ENCODE measurements at places on chromosomes 11 and 22.

DNA sequence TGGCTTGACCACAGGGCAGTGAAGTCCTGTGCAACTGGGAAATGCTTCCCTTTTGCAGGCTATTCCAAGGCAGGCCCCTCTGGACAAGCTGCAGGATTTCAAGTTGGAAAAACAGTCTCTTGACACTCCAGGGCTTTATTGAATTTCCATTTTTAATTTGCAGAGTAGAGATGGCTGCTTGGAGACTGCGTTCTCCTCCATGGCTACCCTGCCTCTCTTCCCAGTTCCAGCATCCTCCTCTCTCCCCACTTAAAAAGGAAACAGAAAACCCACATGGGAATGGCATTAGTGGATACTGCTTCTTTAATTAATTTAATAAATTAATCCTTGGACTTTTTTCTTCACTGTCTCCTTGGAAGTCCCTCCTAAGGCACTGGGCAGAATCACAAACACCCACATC is 115.6 kb downstream of the DSCAML1 start:
- DNase-seq, result no peak

DNA sequence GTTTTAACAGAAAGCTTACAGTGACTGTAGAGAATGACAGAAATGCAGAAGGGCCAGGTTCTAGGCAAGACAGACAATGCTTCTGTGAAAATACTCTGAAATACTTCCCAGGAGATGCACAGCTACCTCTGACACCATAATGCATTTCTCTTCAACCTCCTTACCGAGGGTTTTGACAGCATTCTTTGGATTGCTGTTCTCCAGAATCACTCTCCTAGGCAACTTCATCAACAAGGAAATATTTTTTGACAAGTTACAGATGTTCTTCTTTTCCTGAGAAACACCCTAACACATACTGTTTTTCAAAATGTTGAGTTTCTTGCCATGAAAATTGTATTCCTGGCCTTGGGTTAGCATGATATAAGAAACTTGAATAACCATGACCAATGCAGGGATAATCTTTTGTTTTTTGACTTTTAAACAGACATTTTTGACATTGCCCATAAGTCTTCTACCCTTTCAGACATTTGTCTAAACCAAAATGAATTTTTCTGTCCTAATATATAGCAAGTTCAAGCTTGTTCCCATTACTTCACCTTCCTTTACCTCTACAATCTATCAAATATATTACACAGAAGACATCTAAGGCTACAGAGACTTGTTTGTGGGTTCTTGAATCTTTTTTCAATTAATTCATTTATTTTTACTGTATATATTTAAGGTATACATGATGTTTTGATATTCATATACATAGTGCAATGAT is 108.1 kb downstream of the CCDC34 start:
- DNase-seq, result no peak

DNA sequence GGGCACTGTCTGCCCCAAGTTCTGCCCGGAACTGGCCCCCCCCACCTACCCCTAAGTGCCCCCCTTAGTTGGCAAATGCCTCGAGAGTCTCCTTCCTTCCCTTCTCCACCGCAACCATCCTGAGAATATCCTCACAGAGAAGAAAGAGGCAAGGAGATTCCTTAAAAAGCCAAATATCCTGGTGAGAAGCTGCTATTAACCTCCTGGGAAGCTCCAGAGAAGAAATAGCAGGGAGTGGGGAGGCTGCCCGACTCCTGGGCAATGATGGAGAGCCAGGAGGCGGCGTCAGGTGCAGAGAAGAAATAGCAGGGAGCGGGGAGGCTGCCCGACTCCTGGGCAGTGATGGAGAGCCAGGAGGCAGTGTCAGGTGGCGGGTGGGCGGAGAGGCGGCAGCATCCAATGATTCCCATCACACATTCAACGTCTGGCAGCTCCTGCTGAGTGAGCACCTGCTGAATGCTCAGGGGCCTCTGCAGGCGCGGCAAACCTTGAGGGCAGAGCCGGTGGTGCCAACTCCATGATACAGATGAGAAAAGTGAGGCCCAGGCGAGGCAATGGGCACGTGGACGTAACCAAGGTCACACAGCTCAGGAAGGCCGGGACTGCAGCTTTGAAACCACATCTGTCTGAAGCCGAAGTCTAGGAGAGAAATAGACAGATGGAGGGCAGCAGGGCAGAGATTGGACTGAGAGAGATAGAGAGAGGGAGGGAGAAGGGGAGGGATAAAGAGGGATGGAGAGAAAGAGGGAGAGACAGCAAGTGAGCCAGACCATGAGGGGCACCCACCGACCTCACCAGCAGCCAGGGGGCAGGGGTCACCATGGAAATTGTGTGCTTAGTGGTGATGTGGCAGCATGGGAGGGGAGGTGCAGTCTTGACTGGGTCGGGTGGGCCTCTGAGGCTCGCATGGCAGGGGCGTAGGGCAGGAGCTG is 58.3 kb downstream of the CYTH4 start:
- no peak for DNase-seq

- no peak for DNase-seq
These were observed 15.4 kb downstream of the CARD10 start for GRCh38 chr22:37503850-37504249.

DNA sequence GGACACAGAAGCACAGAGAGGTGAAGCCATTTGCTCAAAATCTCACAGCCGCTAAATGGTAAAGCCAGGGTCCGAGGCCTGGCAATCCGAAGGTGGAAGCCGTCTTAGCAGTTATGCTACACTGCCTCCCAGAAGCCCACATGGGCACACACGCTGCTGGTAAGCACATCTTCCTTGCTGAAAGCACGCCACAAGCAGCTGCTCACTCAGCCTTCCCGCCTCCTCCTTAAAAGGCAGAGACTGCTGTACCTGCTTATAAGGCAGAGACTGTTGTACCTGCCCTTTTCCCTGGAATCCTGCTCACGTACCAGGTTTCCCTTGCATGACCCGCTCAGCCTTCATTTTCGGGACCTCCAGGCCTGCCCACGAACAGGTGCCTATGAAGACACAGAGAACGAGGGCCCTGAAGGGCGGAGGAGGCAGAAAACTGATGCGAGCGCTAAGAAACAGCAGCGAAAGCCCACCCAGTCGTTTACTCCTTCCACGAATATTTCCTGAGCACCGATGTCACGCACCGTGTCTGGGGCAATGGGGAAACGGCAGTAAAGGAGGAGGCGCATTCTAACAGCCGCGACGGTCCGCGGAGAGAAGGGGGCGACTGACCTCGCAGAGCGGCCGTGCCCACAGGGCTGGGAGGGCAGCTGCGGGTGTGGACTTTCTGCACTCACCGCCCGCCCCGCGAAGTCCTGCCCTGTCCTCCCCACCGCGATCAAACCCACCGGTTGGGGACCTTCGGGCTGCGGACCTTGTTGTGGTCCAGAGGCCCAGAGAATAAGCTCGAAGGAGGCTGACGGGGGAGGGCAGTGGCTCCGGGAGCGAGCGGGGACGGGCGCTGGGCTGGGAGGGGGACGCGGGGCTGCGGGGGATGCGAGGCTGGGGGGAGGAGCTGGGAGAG is 13.0 kb downstream of the SPATA19 start:
- DNase-seq, result no peak

DNA sequence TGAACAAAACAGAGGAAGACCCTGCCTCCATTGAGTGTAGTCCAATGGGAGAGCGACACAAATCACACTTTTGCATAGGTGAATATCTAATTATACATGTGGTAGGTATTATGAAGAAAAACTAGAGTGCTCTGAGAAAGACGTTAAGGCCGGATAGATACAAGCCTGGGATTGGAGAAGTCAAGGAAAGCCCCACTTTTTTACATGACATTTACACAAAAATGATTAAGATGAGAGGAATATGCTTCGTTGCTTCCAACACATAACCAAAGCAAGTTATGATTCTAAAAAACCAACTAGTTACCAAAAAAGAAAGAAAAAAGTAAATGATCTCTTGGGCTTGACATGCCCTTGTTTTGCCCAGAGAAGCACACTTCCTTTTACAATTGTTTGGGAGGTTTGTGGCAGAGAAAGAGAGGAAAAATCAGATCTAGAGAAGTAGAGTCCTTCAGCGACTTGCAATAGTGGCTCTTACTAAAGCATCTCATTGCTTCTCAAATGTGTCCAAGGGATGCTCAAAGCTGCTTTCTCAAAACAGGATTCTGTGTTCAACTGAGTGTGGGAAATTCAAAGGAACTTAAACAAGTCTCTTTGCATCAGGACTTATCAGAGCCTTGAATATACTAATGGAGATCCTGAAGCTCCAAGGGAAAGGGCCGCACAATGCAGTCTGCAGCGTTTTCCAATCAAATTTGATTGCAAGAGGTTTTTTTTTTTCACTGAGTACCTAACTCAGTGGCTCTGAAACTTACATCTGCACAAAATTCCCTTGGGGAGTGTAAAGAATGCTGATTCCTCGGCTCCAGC is 38.8 kb downstream of the FLI1 start:
- peak; percentile 47 for DNase-seq

DNA sequence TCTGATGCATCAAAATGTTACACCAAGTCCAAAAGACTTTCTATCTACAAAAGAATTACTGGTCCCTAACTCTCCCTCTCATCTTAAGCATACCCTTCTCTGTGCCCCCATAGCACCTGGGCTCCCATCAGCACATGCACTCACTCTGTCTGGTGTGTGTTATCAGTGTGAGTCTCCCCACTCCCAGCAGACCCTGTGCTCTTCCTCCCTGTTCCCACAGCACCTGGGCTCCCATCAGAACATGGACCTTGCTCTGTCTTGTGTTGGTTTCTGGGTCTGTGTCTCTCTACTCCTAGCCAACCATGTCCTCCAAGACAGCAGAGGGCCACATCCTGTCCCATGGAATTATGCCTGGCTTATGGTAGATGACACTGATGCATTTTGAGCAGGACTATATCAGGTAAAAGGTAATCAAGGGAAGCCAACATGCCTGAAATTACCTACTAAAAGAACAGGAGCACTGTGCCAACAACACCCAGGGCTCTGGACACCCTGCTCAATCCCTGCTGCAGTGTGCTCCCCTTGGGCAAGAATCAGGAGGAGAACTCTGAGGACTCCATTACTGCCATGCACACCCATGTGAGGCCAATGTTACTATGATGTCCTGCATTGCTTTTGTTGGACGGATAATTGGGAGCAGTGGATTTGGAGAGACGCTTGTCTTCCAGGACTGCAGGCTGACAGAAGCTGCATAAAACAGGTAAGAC is 34.3 kb downstream of the GAB4 start:
- DNase-seq, result no peak

DNA sequence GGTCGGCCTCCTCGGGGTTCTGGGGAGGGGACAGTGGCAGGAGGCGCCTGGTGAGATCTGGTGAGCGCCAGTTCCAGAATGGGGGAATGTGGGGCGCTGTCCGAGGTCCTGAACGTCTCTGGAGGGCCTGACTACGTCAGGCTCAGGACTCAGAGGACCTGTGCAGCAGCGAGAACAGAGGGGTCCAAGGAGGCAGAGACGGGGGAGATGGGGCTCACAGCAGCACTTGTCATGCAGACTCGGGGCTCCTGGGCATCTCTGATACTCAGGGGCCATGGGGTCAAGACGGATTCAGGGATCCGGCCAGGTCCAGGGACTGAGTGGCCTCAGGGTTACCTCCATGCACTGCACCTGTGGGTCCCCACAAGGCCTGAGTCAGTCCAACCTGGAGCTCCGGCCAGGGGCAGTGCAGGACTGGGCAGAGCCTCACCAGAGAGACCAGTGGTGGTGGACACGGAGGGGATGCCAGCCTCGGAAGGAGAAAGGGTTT is 92.2 kb downstream of the BRD1 start:
- DNase-seq, result peak; percentile 33

- DNase-seq, result no peak
These were observed 2.3 kb downstream of the PACSIN3 start for GRCh38 chr11:47183969-47184368.

GRCh38 chr22:22728382-22728781 is 84.0 kb downstream of the GGTLC2 start:
- DNase-seq, result no peak

- DNase-seq, result no peak
These were observed 8.3 kb upstream of the SCGB1D2 start for GRCh38 chr11:62233730-62234129.

DNA sequence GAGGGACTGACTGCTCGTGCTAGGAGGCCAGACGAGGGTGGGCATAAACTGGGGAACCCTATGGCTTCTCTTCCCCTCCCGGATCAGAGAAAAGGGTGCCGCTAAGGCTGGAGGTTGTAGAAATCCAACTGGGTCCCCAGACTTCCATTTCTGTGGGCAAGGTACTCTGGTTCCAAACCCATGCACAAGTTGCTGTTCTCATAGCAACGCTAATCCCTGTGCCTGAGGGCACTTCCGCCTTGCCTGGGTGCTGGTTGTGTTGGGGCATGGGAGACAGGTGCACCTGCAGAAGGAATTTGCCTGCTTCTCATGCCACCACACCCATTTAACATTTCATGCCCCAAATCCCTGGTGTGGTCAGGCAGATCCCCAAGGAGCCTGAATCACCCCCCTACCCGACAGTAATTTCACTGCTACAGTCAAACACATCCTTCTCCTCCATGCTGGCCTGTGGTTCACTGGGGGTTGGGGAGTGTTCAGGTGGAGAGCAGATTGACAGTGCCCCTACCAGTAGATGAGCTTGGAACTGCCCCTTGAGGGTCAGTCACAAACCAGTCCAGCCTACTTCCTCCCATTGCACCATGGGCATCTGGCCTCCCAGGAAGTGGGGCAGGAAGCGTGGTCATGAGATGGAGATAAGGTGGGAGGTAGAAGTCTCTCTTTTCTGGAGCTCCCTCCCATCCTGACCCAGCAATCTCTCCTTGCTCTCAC is 1.2 kb downstream of the C2CD2L start:
- peak; percentile 62 for DNase-seq

- DNase-seq, result no peak
These were observed 17.8 kb downstream of the DDX25 start for GRCh38 chr11:125922156-125922555.

DNA sequence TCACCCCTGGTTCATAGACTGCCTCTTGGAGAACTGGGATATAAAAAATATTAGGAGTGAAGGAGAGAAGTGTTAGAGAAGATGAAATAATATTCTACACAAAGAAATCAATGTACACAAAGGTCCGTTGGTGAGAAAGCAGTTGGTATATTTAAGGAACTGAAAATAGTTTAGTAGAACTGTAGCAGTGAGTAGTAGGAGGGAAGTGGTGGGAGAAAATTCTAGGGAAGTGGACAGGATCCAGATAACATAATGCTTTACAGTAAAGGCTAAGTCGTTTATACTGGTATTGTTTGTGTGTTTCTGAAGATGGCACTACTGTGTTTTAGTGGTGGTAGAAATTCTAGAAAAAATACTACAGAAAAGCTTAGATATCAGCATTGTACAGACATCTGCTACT is 120.8 kb upstream of the CHORDC1 start:
- DNase-seq, result no peak

- no peak for DNase-seq
These were observed 238.1 kb downstream of the SWAP70 start for GRCh38 chr11:9901943-9902342.

- no peak for DNase-seq
These were observed 93.9 kb downstream of the RASSF10 start for GRCh38 chr11:13102865-13103539.

DNA sequence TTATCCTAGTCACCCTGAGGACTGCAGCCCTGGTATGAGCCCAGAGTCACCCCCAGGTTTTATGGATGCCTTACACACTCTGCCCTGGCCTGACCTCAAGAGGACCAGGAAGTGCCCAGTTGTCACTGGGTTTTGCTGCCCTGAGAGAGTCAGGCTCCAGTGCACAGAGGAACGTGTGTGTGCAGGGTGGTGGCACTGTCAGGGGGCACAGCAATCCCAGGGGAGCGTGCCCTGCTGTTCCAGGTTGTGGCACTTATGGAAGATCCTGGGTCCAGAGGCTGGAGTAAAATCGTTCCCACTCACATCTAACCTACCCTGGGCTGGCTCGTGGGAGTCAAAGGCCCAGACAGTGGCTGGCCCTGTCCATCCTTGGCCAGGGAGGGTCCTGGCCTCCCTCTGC is 7.6 kb downstream of the APOBEC3A start:
- DNase-seq, result peak; percentile 19

GRCh38 chr22:42340829-42341383 is 70.5 kb upstream of the TCF20 start:
- DNase-seq, result no peak

Data from GM13977 (cell line).